ENCODE measurements at places on chromosomes 5 and 9.

DNA sequence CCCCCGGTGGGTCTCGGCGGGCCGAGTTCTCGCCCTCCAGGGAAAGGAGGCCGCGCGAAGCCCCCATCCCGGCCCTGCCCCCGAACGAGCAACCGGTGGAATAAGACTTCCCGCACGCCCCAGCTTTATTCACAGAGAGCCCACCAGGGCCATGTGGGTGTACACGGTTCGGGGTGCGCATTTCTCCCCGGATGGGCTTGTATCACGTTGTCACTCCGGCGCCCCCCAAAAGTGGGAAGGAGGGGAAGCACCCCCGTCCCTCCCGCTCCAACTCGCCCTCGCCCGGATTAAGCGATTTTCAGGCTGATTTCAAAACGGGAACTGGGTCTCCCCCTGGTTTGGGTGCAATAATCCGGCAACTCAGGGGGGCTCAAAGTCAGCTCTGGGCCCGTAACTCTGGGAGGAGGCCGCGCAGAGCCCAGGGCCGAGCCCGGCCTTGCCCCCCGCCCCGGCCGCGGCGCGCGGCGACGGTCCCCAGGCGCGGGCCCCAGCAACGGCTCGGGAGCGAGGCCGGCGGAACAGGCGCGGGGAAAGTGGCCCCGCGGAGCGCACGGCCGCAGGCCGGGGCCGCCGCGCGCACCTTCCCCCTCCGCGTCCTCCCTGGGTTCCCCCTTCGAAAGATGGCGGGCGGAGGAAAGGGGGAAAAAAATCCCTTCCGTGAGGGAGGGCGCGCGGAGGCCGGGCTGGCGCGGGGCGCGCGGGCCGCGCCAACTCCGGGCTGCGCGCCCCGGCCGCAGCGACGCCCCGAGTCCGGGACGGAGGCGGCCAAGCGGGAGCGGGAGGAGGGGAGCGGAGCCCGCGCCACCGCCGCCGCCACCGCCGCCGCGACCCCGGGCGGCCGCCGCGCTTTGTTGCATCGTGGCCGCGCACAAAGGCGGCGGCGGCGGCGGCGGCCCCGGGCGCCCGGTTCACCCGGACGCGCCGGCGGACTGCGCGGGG lies 644 bp downstream of the BRD3 start:
- DNase-seq: peak; percentile 19

DNA sequence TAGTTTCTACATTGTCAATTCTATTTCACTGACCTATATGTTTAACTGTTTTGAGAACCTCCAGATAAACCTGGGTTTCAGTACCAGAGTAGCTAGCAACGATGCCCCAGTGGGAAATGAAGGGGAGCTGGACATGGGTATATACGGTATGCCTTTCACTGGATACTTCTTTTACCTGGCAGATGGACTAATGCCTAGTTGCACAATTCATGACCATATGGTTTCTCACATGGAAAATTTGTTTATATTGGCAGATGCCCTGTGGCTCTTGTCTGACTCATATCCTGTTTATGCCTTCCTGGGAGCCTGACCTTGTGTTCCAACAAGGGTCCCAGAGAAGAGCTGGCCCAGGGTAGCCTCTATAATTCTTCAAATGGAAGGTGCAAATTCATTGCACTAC lies 144.1 kb downstream of the MAT2B start:
- DNase-seq: peak; percentile 79

GRCh38 chr5:180605554-180606214 lies 14.4 kb upstream of the SCGB3A1 start:
- DNase-seq: peak; percentile 58

DNA sequence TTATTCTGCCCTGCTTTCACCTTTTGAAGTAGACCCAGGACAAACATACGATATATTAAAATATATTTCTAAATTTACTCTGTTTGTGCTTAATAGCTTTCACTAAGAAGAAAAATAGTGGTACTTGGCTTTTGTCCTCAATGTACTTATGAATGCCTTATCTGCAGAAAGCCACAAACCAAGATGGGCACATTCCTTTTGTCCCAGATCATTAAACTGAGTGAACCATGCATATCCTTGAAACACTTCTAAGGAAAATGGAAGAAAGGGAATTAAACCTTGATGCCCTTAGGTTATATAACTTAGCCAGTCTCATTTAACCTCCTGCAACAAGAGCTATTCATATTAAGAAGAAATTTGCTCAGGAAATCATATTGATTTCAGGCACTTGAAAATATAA lies 553.8 kb upstream of the CDH9 start:
- no peak for DNase-seq

GRCh38 chr5:179620703-179621350 lies 2.6 kb downstream of the HNRNPH1 start:
- DNase-seq: no peak
